Stomach (tissue), 19 donors: ENCODE measurements at places on chromosomes 13 and 19.

DNA sequence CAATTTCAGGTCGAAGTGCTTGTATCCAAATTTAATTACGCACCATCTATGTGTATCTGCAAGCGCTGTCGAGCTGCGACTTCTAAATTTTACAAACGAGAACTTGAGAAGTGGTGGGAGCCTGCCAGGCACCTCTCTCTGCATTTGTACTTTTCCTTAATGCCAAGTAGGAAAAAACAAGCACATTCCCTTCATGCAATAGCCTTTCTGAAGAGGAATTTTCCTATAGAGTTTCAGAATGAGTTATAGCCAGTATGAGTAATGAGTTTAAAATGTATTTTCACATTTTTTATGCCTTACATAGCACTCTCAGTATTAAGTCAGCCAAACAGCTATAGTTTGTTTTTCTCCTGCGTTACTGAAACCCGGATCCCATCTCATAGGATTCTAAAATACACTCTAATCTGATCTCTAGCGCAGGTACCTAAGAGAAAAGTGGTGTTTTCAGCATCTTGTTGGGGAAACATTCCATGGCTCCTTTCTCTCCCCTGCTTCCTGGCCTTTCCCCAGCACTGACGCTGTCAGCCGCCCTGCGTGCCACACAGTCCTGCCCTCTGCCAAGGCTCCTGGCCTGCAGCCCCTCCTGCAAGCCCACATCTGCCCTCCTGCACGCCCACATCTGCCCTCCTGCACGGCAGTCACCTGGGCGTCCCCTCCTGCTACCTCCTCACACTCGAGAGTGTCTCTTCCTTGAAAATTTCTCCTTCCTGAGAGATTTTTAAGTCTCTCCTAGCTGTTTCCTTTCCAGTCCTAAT lies 526.9 kb downstream of the MYO16 start:
- peak; percentile 80 for DNase-seq

DNA sequence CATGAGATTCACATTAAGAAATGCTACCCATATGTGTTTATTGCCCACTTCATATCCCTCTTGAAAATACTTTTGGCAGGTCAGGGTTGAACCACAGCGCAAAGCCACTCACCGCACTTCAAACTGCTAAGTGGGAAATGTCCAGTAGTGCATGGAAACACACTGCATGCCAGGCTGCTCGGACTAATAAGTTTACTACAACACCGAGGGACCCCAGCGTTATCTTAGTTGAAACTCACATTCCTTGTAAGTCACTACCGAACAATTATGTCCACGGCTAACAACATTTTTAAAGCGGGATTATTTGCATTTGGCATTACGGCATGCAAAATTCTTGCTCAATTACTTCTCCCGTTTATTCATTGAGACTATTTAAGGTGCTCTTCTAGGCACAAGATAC lies 4.0 kb downstream of the BRD4 start:
- no peak for DNase-seq

DNA sequence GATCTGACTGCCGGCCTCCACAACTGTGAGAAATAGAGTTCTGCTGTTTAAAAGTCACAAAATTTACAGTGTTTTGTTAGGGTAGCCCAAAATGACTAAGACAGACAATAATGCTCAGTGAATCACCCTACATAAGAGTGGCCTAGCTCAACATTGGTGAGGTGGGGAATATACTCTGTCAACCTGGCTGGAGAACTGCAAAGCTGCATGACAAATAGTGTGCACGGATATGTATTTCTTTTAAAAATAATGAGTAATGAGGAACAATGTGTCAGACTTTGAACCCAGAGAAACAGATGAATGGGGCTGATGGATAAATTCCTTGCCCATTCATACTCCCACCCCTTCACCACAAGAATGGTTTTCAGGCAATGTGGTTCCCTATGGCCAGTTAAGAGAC lies 372.4 kb downstream of the SUCLA2 start:
- DNase-seq: no peak

- DNase-seq: no peak
Observed at GRCh38 chr13:113978741-113979481, 5.0 kb upstream of the C13orf46 start.

DNA sequence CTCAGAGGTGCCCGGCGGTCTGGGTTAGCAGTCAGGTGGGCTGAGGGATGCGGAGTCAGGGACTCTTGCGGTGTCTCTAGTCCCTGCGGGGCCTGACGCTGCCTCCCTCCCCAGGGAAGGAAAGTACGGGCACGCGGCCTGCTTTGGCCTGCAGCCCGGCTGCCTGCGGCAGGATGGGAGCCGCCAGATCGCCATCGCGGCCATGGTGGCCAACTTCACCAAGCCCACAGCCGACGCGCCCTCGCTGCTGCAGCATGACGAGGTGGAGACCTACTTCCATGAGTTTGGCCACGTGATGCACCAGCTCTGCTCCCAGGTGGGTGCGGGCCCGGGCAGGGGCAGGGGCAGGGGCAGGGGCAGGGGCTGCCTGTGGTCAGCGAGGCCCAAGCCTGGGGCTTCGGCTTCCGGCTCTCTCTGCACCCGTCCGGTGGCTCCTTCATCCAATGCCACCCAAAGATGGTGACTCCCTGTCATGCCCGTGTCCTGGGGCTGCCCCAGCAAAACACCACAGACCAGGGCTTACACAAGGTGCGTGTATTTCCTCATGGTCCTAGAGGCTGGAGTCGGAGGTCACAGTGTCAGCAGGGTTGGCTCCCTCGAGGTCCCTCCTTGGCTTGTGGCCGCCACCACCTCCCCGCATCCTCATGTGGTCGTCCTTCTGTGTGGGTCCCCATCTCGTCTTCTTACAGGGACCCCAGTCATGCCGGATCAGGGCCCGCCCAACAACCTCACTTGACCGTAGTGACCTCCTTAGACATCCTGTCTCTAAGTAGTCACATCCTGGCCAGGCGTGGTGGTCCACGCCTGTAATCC lies 11.3 kb upstream of the ZNF554 start:
- DNase-seq: no peak

GRCh38 chr19:53965091-53965490 lies 2.4 kb downstream of the CACNG8 start:
- no peak for DNase-seq
